Central memory CD4-positive, alpha-beta T cell (primary cell): ENCODE measurements at places on chromosomes 12 and 14.
A peak's percentile ranks its signal among the peaks of the same experiment; 100 is the strongest.

- DNase-seq: no peak
Measured at GRCh38 chr14:54722791-54723432, 156.0 kb downstream of the SAMD4A start.

GRCh38 chr12:6899837-6900519 is 4.6 kb upstream of the LRRC23 start:
- no peak for DNase-seq

GRCh38 chr12:93707836-93708235 is 30.7 kb downstream of the CRADD start:
- DNase-seq: no peak

DNA sequence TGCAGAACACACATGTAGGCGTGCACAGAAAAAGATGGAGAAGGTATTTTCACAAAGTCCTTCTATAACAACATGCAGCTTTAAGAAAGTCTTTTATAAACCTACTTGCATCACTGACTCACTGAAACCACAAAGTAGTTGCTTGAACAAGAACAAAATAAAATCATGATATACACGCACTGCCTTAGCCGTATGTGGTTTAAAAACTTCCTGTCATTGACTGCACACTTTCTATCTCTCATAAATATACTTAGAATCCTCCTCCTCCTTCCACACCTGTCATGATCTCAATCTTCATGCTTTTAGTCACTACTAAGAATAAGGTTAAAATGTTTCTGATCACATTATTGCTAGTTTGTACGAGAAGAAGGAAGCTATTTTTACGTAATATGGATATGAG is 31.8 kb upstream of the RAD51AP1 start:
- peak; percentile 73 for DNase-seq

- DNase-seq: no peak
Measured at GRCh38 chr14:54597795-54598443, 31.0 kb downstream of the SAMD4A start.

DNA sequence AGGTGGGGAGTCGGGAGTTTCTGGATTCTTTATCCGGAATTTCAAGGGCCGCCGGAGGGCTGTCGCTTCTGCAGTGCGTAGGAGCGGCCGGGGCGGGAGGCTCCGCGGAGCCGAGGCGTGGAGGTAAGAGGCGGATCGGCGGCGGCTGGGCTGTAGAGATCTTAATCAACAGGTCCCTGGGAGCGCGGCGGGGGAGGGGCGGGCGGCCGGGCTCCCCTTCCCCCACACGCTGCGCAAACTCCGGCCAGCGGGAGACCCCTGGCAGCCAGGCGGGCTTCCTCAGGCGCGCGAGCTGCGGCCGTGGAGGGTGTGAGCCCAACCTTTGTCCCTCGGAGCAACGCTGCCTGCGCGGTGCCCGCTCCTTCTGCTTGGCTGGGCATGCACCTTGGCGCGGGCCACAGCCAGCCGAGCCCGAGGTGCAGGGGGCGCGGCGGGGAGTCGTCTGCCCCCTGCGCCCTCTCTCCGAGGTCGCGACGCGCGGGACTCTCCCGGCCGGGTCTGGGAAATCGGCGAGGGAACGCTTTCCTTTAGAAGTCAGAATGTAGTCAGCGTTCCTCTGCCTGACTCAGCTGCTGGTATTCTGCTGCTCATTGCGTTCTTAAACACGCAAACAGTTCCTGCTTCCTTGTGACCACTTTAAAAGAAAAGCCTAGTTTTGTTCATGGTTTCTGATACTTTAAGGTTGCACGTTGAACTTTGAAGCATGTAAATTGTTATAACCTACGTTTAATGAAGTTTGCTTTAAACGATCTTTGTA is at the start of gene PALS1:
Gene PALS1, plus strand, starts transcription at position 25 of the 757 bp plus-strand sequence. CDS start 37,736 bp downstream, outside the sequence.
- peak; percentile 50 for DNase-seq

DNA sequence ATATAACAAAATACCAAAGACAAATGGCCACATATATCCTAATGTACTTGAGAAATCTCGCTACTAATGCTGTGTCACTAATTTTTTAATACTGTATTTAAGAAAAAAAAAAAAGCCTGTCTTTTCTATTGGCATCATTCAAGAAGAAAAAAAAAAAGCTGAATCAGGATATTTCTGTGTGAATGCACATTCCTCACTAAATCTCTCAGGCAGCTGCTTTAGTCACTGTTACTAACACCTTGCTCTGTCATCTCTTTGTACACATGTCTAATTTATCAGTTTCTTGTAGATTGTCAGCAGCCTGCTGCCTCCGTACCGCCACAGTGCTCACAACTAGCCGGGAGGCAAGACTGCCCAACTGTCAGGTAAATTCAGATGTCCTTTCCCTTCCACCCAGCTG is 32.0 kb upstream of the FGD4 start:
- no peak for DNase-seq

GRCh38 chr14:33634631-33635030 is 316.2 kb downstream of the EGLN3 start:
- DNase-seq: no peak

DNA sequence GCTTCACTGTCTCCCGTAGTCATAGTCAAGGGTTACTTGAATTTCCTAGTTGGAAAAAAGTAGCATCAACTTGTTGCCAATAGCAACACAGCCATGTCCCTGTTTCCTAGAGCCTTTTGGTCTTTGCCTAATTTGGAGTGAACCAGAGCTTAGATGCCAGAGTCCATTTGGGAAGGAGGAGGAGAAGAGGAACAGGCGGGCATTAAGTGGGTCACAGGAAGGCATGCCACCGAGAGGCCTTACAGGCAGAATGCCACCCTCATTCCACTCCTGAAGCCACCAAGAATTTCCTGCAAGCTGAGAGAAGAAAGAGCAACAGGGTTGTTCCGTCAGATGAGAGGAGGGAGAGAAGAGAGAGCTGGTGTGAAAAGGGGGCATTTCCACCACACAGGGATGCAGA is 339.5 kb downstream of the DPF3 start:
- DNase-seq: no peak

GRCh38 chr14:57073986-57074385 is 194.7 kb downstream of the EXOC5 start:
- no peak for DNase-seq

DNA sequence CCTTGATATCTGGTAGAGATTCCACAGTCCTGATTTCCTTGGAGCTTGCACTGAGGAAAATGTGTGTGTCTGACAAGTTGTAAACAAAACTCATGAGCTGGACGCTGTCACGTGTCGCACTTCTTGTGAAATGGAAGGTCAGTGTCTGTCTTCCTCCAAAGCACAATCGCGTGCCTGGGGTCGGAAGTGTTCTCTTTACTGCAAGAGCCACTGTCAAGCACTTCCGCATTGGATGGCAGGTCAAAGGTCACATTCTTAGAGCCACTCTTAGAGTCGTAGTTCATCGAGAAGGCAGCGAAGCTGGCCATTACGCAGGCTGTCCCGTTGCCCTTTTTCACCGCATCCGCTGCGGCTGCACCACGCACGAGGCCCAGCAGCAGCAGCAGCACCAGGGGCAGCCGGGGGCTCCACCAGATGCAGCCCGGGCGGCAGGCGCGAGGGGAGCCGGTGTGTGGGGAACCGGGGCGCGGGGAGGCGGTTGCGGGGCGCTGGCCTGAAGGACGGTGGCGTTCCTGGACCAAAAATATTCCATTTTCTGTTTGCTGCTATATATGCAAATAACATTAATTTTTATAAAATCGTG is 45.0 kb downstream of the LRTM2 start:
- no peak for DNase-seq

DNA sequence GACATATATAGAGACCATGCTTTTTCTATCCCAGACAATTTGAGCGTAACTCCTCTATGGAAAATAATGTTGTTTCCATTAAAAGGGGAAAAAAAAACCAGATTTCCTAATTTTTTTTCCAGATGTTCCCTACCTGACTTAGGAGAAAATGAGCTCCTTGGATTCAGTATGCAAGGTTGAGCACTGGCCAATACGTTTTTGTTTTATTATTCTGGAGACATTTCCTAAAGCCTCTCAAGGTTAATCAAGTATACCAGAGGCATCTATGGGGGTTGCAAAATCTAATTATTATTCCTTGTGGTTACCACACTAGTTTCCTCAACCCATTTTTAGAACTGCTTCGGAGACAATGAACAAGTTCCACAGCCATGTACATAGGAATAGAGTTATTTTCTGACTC is 291.3 kb downstream of the SLC16A7 start:
- DNase-seq: no peak

DNA sequence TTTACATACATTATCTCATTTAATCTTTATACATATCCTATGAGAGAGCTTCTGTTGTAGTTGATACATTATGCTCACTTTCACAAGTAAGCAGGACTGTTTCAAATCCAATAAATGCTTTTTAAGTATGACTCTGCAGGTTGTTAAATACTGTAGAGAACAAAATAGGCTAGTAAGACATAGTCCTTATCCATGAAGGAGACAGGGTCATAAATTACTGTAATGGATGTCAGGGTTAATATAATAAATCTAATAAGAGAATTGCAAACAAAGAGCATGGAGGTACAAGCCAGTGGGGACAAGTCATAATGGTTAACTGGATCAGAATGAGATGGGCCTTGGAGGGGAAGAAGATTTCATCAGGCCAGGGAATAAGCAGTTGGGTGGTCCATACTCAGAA is 303.8 kb upstream of the RGS6 start:
- DNase-seq: no peak

DNA sequence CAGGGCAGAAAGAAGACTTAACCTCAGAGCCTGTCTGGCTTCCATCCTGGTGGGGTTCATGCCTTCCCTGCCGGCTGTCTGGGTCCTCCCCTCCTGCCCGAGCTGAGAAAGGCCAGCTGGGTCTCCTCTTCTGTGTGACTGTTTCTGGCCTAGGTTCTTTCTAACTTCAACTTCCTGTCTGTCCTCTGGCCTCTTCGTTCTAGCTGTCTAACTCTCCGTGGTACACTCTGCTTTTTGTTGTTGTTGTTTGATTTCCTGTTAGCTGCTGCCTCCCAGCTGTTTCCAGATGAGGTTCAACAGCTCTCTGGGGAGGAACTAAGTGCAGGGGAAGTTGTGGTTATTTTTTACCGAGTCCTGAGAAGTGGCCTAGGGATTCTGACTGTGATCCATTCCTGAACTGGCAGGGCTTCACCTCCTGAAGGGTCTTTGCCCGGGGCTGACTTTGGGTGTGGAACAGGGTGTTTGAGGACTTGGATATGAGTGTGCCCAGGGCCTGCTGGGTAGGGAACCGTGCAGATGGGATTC is 3.2 kb downstream of the MLXIP start:
- peak; percentile 62 for DNase-seq

- DNase-seq: no peak
Measured at GRCh38 chr14:65954942-65955341, 531.2 kb upstream of the CCDC196 start.

- no peak for DNase-seq
Measured at GRCh38 chr14:68229423-68230100, 410.0 kb downstream of the RAD51B start.

DNA sequence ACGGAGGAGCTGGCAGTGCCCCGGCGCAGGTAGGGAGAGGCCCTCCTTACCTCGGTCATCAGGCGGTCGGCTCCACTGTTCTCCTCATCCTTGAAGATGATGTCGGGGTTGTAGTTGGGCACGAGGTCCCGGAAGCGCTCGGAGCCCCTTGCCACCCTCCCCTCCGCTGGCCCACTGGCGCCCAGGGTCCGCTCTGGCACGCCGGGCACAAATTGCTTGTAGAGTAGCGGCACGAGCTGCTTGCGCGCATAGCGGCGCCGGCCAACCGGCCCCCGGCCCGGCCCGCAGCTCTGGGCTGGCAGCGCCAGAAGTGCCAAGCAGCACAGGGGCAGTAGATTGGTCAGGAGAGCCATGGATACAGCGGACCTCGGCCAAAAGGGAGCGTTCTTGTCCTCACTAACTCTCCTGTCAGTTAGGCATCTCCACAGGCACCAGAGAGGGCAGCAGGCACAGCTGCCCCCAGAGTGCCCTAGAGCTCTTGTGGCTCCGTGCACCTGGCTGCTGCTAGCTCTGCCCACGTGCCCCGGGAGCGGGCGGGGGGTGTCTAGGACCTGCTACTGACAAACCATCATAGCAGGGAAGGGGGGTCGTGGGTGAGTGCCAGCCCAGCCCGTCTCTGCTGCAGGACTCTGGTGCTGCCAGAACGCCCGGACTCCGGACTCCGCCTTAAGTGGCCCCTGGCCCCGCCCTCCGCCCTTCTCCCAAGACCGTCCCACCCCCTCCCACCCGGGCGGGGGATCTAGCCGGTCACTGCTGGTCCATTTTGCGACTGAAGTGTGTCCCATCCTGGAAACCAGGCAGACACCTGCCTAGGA is at the start of gene DHH:
Gene DHH, minus strand, starts transcription at position 642 of the 815 bp plus-strand sequence. Its CDS starts 289 bp downstream, at position 353.
- DNase-seq: no peak

- peak; percentile 6 for DNase-seq
Measured at GRCh38 chr14:92039063-92039718, 668 bp downstream of the TRIP11 start.

GRCh38 chr12:120168337-120168736 is 26.2 kb downstream of the GCN1 start:
- DNase-seq: no peak

- DNase-seq: no peak
Measured at GRCh38 chr14:77139022-77139421, 2.6 kb downstream of the ZDHHC22 start.

DNA sequence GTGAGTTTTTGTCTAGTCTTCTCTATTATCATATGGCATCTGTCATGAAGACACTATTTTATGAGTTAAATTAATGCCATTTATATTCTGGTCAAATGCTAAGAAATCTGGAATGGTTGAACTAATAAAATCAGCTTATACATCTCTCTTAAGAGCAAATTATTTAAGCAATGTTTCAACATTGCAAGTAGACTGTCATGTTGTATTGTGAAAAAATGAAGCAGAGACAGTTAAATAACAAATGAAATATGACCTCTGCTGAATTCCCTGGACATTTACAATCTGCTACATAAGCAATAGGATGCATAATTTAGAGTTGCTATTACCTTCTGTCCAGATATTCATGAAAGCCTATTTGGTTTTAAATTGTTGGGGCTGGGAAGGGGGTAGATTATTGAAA is 30.6 kb downstream of the NAV3 start:
- DNase-seq: no peak

GRCh38 chr14:55103005-55103640 is 25.9 kb upstream of the LGALS3 start:
- DNase-seq: peak; percentile 62

GRCh38 chr12:4108803-4109345 is 164.7 kb upstream of the CCND2 start:
- DNase-seq: no peak

DNA sequence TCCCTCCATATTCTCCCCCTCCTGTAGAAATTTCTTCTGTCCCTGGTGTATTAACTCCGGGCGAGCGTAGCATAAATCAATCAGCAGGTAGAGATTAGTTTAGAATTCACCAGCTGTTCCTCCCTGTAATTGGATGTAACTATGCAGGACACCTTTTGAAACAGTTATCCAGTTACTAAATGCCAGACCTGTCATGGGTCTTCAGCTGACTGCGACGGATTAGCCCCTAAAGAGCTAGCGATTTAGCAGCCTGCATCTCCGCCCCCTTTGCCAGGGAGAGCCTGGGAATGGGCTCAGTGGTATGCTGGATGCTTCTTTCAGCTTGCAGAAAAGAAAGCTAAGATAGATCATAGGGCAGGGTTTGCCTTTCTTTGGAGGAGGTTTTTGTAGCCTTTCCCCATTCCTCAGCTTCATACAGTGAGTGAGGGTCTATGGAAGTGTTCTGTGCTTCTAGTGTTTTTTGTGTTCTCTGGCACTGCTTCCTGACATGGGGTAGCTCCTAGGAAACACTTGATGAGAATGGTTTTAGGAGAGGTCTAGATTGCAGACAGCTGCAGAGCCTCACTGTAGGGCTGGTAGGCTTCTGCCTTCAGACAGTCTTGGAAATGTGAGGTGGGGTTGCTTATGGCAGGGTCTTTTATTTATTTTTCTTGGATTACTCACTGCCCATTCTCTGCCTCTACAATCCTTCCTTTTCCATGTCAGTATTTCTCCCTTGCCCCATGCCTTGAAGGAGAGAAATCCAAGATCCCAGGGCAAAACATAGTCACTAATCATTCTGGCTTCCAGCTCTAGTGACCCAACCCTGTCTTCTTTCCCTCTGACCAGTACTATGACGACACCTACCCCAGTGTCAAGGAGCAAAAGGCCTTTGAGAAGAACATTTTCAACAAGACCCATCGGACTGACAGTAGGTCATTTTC is 16.7 kb downstream of the COPZ1 start:
- no peak for DNase-seq
